ENCODE measurements at places on chromosomes 6 and 20.

GRCh38 chr6:6891949-6892461 lies 215.8 kb upstream of the RREB1 start:
- DNase-seq = no peak

DNA sequence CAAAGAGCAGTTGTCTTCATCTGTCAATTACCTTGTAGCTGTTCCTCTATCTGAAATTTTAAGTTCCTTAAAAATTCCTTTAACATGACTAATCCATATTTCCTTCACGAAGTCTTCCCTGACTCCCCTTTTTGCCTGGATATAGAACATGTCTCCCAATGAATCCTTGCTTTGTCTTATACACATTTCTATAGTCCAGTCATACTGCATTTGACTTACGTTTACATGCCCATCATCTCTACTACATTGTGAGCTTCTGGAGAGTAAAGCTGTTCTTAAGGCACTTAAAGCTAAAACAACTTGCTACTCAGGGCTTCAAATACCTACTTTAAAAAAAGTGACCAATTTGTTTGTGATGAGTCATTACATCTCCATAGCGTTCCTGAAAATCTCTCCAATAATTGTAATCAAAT lies 4.9 kb downstream of the REV3L start:
- no peak for DNase-seq

DNA sequence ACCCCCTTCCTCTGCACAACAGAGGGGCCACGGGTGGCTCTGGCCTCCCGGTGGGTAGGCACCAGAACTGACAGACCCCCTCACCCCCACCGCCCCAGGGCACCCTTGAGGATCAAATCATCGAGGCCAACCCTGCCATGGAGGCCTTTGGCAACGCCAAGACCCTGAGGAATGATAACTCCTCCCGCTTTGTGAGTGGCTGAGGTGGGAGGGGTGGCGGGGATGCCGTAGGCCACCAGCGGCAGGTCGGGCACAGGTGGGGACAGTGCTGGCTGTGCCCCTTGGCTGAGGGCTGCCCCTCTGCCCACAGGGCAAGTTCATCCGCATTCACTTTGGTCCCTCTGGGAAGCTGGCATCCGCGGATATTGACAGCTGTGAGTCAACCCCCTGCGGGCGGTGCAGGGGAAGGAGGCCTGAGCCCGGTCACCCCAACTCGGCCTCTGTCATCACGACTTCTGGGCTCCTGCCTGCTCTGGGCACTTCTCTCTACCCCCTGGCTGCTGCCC lies 29.1 kb downstream of the MYH7B start:
- DNase-seq = no peak

GRCh38 chr6:15132854-15133670 lies 112.8 kb upstream of the JARID2 start:
- no peak for DNase-seq

DNA sequence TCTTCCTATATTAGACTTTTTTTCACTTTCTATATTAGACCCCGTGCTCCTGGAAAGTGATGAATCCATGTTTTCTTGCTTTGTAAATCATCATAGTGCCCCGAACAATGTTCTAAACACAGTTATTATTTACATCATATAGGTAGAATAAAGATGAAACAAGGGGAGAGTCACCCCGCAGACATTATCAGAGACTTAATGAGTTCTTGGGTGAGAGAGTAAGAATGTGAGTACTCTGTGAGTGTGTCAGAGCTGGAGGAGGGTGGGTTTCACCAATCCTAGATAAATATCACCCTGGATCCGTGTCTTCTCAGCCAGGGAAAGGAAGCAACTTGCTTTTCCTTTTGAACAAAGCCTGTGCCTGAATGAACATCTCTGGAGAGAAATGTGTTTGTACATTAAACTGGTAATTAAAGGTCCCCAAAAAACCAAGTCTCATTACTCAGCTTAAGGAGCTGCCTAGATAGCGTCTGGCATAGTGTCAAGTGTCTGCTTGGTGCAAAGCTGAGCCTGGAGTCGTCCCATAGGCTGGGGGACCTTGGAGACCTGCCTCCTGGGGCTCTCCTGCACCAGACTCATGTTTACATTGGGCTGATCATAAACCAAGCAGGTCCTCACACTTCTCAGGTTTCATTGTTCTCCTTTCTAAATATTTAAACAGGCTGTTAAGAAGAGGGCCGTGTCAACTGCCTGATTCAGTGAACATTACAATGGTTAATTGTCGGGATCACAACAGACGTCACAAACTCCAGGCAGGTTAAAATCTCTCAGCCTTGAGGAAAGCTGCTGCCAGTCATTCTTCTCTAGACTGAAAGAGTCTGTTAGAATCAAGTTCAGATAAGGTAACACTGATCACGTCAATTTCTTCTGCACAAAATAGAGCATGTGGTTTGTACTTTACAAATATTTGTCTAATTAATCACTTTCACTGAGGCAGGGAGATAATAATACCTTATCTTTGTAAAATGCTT lies 179.7 kb upstream of the MYLIP start:
- DNase-seq = peak; percentile 89

- no peak for DNase-seq
These were observed 19.8 kb downstream of the HLA-E start for GRCh38 chr6:30508890-30509736.

DNA sequence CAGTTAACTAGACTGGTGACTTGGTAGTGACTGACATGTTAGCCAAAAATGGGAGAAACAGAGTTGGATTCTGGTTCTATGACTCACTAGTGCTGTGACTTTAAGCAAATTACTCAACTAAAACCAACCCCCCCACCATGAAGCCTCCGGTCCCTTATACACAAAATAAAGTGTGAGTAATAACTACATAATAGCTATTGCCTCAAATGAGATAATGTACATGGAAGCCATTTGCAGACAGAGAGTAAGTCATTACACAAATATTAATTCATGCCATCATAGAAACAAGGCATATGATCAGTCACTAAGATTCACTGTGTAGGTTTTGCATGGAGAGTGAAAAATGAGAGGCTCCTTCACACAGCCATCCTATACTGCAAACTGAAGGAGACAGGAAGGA lies 111.9 kb downstream of the HIVEP2 start:
- DNase-seq = no peak

DNA sequence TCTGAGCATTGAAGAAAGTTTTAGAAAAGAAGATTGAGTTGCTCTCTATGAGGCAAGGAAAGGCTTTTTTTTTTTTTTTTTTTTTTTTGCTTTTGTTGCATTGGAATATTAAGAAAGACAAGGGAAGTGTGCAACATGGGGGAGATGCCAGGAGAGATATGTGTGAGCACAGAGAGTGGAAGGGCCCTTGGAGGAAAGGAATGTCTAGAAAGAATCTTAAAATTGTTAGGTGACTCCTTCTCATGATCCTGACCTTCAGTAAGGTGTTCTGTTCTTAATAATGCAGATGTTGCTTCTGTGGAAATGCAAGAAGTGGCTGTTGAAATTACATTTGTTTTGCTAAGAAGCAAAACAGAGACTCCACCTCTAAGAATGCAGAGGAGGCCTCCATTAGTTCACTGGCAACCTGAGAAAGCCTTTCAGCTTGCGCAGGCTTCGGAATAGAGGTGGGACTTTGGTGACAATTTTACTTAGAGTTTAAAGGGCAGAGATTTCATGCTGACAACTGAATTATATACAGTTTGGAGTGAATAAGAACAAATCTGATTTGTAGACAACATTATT lies 118.0 kb upstream of the ASCC3 start:
- no peak for DNase-seq

GRCh38 chr6:45483021-45483420 lies 105.3 kb upstream of the SUPT3H start:
- DNase-seq = no peak

GRCh38 chr6:140011537-140011936 lies 637.1 kb upstream of the CITED2 start:
- DNase-seq = no peak

DNA sequence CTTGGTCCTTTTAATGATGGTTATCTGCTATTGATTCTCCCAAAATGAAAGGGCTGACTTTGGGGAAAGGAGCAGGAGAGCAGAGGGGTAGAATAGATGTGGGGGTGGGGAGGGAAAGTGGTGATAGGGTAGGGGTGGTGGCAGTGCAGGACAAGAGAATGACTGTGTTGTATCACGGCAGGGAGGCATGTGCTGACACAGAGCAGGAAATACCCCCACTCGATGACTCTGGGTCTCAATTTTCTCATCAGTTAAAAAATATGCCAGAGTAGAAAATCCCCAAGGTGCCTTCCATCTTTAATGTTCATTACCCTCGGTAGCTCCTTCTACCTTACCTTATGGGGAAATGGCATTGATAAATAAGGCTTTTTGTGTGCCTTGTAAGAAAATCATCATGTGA lies 79.0 kb upstream of the ATXN1 start:
- no peak for DNase-seq

GRCh38 chr6:168219804-168220203 lies 99.8 kb downstream of the DACT2 start:
- no peak for DNase-seq

DNA sequence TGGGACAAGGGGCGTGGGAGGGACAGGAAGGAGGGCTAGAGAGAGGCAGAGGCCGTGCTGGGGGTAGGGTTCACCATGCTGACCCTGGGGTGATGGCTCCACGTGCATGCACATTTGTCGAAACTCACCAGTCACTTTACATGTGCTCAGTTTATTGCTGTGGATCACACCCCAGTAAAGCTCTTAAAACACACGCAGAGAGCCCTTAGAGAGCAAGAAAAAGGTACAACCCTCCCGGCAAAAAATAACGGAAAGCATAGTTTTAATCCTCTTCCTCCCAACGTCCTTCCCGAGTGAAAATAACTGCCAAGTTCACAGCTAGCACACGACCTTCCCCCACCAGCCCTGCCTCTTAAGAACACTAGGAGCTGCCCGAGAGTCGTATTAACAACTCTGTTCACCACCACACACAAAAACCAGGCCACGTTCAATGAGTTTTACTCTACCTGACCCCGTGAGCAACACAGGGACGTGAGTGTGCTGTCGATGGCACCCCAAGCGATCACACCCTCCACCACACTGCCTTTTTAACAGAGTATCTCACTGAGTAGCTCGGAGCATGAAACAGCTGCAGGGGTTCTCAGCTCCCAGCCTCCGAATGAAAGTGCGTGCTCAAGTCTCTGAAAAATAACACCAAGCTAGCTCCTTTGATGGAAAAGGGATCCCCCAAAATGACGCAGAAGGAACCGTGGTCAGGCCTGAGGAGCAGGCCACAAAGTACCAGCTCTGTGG lies 39.7 kb downstream of the TAF4 start:
- no peak for DNase-seq

- DNase-seq = no peak
These were observed 42.3 kb downstream of the CCDC170 start for GRCh38 chr6:151536188-151536479.

DNA sequence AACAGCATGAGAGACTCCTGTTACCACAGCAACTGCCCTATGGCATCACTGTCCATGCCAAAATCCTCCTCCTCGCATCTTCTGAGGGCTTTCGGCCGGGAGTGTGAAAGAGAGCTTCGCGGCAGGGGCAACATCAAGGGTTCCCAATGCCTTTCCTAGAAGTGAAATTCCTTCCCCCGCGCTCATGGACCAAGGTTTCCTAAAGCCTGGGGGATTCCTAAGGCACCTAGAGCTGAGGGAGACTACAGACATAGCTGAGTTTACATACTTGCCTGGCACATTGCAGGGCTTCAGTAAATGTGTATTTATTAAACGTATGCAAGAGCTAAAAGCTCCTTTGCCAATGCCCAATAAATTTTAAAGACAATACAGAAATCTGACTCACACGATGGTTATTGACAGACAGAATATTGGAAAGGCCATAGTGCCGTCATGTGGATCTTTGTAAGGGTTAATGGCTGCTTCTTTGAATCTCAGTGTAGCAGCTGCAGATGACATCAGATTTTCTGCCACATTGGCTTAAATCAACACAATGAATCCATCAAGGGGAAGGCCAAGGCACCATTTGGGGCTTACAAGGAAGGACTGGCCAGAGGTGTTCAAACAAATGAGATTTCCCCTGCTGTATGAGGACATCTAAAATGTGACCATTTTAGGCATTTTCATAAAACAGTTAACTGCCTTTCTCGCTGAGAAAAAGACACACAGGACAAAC lies 281.2 kb upstream of the JARID2 start:
- no peak for DNase-seq

- DNase-seq = peak; percentile 94
These were observed 72.0 kb downstream of the DACT2 start for GRCh38 chr6:168247443-168248147.

DNA sequence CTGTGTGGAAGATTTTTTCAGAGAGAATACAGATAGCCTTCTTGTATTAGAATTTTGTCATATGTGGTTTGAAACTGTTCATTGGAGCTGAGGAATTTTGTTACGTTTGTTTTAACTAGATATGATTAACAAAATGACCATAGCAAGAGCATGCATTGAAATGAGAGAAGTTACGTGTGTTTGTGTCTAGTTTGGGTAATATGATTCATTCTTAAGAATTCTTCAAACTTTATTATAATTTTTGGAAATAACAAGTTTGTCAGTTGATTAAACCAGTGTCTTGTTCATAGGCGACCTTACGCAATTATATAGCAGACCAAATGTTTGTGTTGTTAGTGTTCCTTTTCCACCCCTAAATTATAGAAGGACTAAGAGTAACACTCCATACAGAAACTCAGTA lies 5.5 kb downstream of the GMNN start:
- DNase-seq = no peak

- no peak for DNase-seq
These were observed 5.3 kb downstream of the SCAF8 start for GRCh38 chr6:154738551-154738961.

GRCh38 chr20:12984069-12984765 lies 24.6 kb upstream of the SPTLC3 start:
- no peak for DNase-seq

DNA sequence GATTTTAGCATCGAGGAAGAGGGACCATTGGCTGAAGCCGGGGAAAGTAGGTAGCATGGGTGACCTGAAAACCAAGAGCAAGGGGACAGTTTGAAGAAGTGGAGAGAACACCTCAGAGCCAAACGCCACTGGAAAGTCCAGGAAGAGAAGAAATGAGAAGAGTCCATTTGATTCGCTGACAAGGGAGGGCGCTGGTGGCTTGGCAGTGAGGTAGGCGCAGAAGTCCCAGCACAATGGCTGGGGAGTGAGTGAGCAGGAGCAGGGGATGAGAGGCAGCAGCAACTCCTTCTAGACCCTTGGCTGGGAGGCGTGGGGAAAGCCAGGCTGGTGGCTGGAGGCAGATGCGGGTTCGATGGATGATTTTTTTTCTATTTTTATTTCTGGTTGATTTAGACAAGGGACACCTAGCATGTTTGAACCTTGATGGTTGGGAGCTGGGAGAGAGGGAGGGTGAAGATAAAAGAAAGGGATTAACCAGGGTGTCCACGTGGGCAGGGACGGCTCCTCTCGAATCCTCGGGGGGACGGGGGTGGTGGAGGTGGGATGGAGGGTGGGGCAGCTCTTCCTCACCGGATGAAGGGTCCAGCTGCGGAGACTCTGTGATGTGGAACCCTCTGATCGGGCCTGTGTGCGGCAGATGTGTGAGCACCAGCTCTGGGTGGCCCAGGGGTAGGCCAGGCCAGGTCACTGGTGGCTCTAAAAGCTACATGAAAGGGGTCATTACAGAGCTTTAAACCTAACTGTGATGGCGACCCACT lies 164.2 kb downstream of the NFATC2 start:
- no peak for DNase-seq
